ENCODE measurements at places on chromosomes 6 and 20. TPM values are rescaled to one million over a fixed set of nuclear protein-coding genes. Genes with fewer than 3 reads are reported as not detected.

Gene NKX2-2
- total RNA-seq: not detected

Gene LMBRD1
- 43.1 TPM for total RNA-seq

Gene AURKA
- total RNA-seq: 2.9 TPM

Gene BPIFB4
- not detected for total RNA-seq

Gene ELOVL2
- not detected for total RNA-seq

Gene ZNF341
- 3.6 TPM for total RNA-seq

Gene TRIM40
- 0.26 TPM for total RNA-seq

Gene SNX3
- total RNA-seq: 59.7 TPM

Gene TUBB1
- total RNA-seq: 46.9 TPM

Gene BMP7
- not detected for total RNA-seq

Gene TBXT
- not detected for total RNA-seq

Gene NINL
- 4.9 TPM for total RNA-seq

Gene LY6G6C
- not detected for total RNA-seq

Gene SYCP2L
- 0.82 TPM for total RNA-seq

Gene NEDD9
- 110 TPM for total RNA-seq

Gene GABRR1
- 0.07 TPM for total RNA-seq

Gene CCM2L
- total RNA-seq: not detected

Gene TPBG
- not detected for total RNA-seq

Gene JPH2
- total RNA-seq: not detected

Gene EFCAB8
- 2.3 TPM for total RNA-seq

Gene TRIM15
- not detected for total RNA-seq

Gene RAB44
- total RNA-seq: 0.09 TPM

Gene ADGRB3
- not detected for total RNA-seq

Data from natural killer cell (primary cell).